Hematopoietic multipotent progenitor cell (in vitro differentiated cells): ENCODE measurements at places on chromosomes 11 and 22. TPM values are rescaled to one million over a fixed set of nuclear protein-coding genes. Genes with fewer than 3 reads are reported as not detected.

NEFH gene
- 1.1 TPM for total RNA-seq

CECR2 gene
- under 0.01 TPM for total RNA-seq

NUDT8 gene
- 19.9 TPM for total RNA-seq

DNA sequence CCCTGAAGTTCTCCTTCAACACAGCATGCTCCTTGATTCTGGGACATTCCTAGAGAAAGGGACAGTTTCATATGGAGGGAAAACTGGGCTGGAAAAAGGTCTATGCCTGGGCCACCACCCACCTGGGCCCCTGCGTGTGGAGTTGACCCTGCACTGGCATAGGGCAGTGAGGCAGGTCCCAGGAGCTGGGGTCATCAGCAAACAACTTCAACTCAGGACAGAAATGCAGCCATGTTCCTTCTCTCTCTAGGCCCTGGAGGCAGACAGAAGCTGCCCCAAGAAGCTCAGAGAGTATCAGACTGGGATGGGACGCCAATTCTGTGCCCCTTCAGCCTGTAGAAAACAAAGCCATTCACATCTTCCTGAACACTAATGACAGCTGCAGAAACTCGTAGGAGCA lies 34.9 kb downstream of the RTL6 start:
- no peak for DNase-seq
